Caco-2 (cell line): ENCODE measurements at places on chromosomes 16 and 17. TPM values are rescaled to one million over a fixed set of nuclear protein-coding genes. Genes with fewer than 3 reads are reported as not detected.

Gene MRPL58
- total RNA-seq: 61.0 and 61.8 TPM in 2 replicates

Gene CD300A
- not detected in 2 replicates for total RNA-seq

Gene INCA1
- total RNA-seq: 0.64 and 1.4 TPM in 2 replicates

Gene KRTAP4-9
- not detected in 2 replicates for total RNA-seq

Gene TSPAN10
- total RNA-seq: 4.0 and 4.1 TPM in 2 replicates

Gene GPR142
- total RNA-seq: not detected in 2 replicates

Gene CFAP97D1
- total RNA-seq: 0.18 TPM in 1 of 2 replicates, not detected in the other

Gene ZFP3
- 3.6 and 3.7 TPM in 2 replicates for total RNA-seq

Gene TPSG1
- total RNA-seq: not detected in 2 replicates

- no peak overlapping the region for H3K4me3 ChIP-seq
- H3K27ac ChIP-seq: no peak overlapping the region
- no peaks in the 10 kb centered on the region for H3K36me3 ChIP-seq
- no peaks in the 10 kb centered on the region for H3K27me3 ChIP-seq
- no peak for DNase-seq
These were observed 744.5 kb downstream of the WWOX start for GRCh38 chr16:78843978-78844377.

- H3K27me3 ChIP-seq: no peaks in the 10 kb centered on the region
- DNase-seq: no peak
- no peaks in the 10 kb centered on the region for H3K36me3 ChIP-seq
- H3K4me3 ChIP-seq: no peak overlapping the region
These were observed 175.2 kb upstream of the SALL1 start for GRCh38 chr16:51326131-51326856.

GRCh38 chr17:66540131-66540781 lies 237.8 kb downstream of the PRKCA start:
- H3K27me3 ChIP-seq: no peaks in the 10 kb centered on the region
- no peak overlapping the region for H3K4me3 ChIP-seq
- DNase-seq: no peak
- no peaks in the 10 kb centered on the region for H3K36me3 ChIP-seq
- H3K27ac ChIP-seq: no peak overlapping the region

DNA sequence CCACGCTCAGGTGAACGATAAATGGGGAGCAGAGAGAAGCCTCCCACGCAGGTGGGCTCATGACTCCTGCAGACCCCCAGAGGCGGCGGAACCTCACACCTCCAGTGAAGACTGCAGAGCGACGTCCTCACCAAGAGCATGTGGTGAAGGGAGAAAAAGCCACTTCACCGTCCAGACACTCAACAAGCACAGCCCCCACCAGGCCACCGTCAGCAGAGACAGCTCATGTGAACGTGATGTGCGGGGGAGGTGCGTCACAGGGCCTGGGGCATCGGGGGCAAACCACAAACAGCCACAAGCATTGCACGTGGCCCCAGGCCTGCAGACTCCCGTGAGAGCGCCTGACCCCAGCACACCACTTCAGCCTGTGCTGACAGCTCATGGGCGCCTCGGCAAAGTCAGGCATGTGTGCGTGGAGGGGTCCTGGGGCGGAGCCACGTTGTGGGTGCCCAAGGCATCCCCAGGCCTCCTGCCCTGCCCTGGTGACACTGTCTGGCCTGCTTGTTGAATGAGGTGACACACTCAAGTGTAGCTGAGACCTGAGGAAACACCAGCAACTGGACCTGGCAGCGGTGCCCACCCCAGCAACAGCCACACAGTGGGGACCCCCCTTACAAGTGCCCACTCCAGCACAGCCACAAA lies 19.0 kb downstream of the LMF1 start:
- H3K4me1 ChIP-seq: no peaks in the 10 kb centered on the region
- no peaks in the 10 kb centered on the region for H3K36me3 ChIP-seq
- no peak for DNase-seq

DNA sequence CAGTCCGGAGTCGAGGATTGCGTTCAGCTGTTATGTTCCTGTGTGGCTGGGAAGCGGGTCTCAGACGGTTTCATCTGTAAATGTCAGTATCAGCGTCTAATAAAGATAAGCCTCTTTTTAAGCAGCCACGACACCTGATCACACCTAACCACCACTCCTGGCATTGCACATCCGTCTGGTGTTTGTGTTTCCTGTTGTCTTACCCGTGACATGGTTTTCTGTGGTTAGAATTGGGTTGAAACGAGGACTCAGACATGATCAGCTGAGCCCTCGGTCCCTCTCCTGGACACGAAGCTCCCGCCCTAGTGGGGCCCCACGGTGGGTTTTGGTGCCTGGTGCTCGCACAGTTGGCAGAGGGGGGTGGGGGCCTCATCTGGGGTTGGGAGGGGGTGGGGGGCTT lies 18.3 kb downstream of the CPNE7 start:
- no peaks in the 10 kb centered on the region; the same call in 1 of the 2 replicates for H3K36me3 ChIP-seq
- H3K27me3 ChIP-seq: no peaks in the 10 kb centered on the region
- no peak overlapping the region for H3K27ac ChIP-seq
- H3K4me1 ChIP-seq: no peaks in the 10 kb centered on the region
- no peak overlapping the region for H3K4me3 ChIP-seq

DNA sequence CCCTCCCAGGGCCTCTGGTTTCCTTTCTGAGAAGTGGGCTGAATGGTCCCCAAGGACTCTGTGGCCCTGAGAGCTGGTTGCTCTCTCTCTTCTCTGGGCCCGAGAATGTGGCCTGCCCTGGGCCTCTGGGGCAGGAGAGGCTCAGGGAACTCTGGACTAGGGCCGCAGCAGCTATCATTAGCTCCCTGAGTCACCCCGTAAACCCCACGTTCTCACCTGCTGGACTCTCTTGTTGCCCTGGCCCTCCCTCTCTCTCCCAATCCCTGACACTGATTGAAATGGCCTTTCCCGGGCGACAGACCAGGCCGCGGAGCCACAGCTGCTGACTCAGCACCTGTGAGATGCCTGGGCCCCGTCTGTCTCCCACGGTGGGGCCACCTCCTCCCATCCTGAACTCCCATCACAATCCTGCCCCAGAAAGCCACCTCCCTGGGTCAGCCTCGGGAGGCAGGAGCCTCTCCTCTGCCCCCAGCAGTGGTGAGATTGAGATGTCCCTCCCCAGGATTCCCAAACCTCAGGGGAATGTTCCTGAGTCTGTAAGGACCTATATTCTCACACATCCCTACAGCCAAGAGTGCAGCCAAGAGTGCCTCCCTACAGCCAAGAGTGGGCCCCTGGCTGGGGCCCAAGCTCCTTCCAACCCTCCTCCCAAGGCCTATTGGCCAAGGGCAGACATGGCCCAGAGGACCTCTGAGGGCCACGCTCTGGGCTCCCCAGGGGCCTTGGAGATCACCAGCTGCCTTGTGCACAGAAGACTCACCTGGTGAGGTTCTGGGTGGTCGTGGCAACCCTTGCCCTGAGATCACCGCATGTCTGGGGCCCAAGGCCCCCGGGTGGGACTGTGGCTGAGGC lies 470 bp downstream of the TRPV3 start:
- DNase-seq: no peak
- no peaks in the 10 kb centered on the region for H3K36me3 ChIP-seq
- H3K27me3 ChIP-seq: no peaks in the 10 kb centered on the region
- no peaks in the 10 kb centered on the region for H3K4me1 ChIP-seq

DNA sequence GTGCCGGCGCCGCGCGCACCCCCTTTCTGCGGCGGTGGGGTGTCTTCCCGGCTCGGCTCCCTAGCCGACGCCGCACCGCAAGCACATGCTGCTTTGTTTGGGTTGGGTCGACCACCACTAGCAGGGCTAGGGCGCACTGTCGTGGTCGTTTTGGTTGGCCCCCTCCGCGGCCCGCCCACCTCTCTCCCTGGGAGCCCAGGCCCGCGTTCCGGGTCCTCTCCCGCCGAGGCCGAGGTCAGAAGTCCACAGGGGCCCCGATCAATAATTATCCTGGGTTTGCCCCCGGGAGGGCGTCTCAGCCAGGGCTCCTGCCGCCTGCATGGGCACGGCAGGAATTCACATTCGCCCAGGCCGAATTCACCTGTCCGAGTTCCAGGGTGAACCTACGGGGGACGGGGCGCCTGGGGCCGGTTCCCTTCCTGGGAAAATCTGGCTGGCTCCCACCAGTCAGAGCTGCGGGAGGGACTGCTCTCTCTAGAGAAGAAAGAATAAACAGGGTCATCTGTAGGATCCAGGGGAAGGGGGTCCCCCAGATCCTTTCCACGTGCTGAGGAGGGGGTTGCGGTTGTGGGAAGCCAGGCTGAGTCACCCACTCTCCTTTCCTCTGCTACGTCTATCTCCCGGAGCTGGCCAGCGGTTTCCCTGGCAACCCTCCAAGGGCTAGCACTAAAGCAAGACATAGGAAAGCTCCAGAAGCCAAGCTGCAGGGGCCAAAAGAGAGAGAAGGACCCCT lies 584 bp upstream of the STAT5B start:
- peak overlapping the region; percentile 75 for H3K4me3 ChIP-seq
- DNase-seq: peak; percentile 49
- peak overlapping the region; percentile 73 for H3K27ac ChIP-seq
- H3K36me3 ChIP-seq: no peaks in the 10 kb centered on the region

DNA sequence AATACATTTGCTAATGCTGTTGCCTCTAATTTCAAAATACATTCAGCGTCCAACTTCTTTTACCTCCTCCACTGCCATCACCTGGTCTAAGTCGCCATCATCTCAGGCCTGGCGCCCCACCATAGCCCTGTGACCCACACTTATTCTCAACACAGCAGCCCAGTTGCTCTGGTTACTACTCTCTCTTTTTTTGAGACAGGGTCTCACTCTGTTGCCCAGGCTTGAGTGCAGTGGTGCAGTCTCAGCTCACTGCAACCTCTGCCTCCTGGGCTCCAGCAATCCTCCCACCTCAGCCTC lies 7.5 kb upstream of the NKD1 start:
- no peaks in the 10 kb centered on the region for H3K36me3 ChIP-seq
- H3K27me3 ChIP-seq: no peaks in the 10 kb centered on the region
- H3K4me1 ChIP-seq: peaks cover 12% of the 10 kb centered on the region
- H3K4me3 ChIP-seq: no peak overlapping the region
- H3K27ac ChIP-seq: no peak overlapping the region

GRCh38 chr17:45364531-45365390 lies 47.9 kb upstream of the MAP3K14 start:
- no peak for DNase-seq
- no peak overlapping the region for H3K4me3 ChIP-seq
- H3K27me3 ChIP-seq: no peaks in the 10 kb centered on the region
- peak overlapping the region; percentile 29 for H3K27ac ChIP-seq

DNA sequence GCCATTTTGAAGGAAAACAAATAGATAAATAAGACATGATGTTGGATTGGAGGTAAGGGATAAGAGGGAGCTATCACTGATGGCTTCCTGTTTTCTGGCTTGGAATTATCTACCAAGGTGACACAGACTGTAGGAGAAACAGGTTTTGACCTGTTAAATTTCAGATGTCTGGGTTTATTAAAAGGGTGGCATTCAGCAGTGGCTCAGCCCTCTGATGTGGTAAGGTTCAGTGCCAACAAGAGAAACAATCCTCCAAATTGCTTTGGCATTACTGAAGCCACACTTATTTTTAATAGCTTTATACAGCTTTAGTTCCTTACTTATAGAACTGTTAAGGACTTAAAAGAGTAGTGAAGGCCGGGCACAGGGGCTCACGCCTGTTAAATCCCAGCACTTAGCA lies 37.0 kb upstream of the AKAP1 start:
- no peaks in the 10 kb centered on the region for H3K27me3 ChIP-seq
- H3K4me1 ChIP-seq: no peaks in the 10 kb centered on the region
- H3K27ac ChIP-seq: no peak overlapping the region
- no peak for DNase-seq
- H3K4me3 ChIP-seq: no peak overlapping the region
- H3K36me3 ChIP-seq: no peaks in the 10 kb centered on the region

- no peaks in the 10 kb centered on the region for H3K36me3 ChIP-seq
- H3K27me3 ChIP-seq: no peaks in the 10 kb centered on the region
- H3K4me3 ChIP-seq: no peak overlapping the region
- DNase-seq: no peak
- H3K4me1 ChIP-seq: peaks cover 17% of the 10 kb centered on the region
These were observed 33.1 kb upstream of the COL1A1 start for GRCh38 chr17:50234581-50234980.

- no peaks in the 10 kb centered on the region for H3K4me1 ChIP-seq
- no peaks in the 10 kb centered on the region for H3K27me3 ChIP-seq
- H3K36me3 ChIP-seq: peaks cover 1% of the 10 kb centered on the region
- no peak overlapping the region for H3K27ac ChIP-seq
- DNase-seq: no peak
These were observed 9.4 kb downstream of the CWC25 start for GRCh38 chr17:38815576-38816193.

- no peaks in the 10 kb centered on the region for H3K27me3 ChIP-seq
- no peak overlapping the region for H3K4me3 ChIP-seq
- DNase-seq: no peak
- H3K4me1 ChIP-seq: no peaks in the 10 kb centered on the region
- H3K36me3 ChIP-seq: no peaks in the 10 kb centered on the region; the same call in 1 of the 2 replicates
- H3K27ac ChIP-seq: peak overlapping the region; percentile 65
These were observed 30.2 kb downstream of the OGFOD1 start for GRCh38 chr16:56481468-56482122.
